ENCODE measurements at places on chromosomes 4 and X.

GRCh38 chr4:87530868-87531267 lies 1.7 kb upstream of the SPARCL1 start:
- DNase-seq: no peak

DNA sequence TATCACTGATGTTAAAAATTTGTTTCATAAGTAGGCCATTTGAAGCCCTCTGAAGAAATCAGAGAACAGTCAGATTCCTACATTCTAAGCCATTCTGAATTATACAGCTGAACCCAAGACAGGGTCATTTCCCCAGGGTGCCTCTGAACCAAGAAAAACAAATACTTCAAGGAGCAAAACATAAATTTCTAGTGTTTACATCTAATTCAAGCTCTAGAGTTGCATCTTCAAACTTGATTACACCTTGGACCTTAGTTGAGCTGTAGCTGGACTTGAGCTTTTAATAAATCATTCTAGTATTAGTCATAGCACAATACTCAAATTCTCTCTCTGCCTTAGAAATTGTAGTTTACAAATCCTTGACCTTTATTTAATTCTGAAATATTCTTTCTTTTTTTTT lies 87.6 kb upstream of the IL15 start:
- DNase-seq: no peak

DNA sequence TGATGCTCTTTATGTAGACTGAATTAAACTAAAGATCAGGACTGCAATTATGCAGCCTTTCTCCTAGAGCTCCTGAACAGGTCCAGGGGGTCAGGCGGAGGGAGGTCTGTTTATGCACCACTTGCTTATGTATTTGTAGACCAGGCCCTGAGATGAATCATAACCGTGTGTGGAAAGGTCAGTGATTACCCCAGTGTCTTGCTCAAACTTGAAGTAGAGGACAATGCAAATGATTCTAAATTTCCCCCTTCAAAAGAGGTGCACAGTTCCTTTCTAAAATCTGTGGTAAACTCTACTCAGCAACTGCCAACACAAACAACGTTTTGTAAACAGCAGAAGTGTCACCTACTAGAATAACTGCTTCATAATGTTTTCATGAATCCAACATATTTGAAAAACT lies 13.0 kb upstream of the TBC1D9 start:
- no peak for DNase-seq

- DNase-seq: no peak
These were observed 9.6 kb downstream of the GRSF1 start for GRCh38 chr4:70830054-70830453.

All from endothelial cell (in vitro differentiated cells).